Renal pelvis (tissue), 12 donors: ENCODE measurements at places on chromosomes 7 and 10. TPM values are rescaled to one million over a fixed set of nuclear protein-coding genes. Genes with fewer than 3 reads are reported as not detected.

DNA sequence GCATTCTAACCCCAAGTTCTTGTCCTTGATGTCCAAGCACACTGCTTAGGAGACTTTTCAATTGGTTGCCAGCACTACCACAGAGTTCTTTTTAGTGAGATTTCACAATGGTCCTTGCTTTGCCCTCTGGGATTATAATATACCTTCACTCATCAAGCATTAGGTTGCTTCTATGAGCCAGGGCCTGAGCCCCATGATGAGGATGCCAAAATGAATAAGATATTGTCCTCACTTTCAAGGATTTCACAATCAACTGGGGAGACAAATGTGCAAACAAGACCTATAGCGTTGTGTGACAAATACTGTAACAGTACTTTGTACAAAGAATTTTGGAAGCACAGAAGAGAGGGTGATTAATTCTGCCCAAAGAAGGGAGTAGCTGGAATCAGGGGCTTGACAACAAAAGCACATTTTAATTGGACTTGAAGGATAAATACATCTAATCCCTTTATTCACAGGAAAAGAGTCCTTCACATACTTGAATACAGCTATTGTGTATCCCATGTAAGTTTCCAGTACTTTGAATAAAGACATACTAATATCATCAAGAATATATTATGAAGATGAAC is 263.6 kb upstream of the LRRN3 start:
- no peak for DNase-seq

DNA sequence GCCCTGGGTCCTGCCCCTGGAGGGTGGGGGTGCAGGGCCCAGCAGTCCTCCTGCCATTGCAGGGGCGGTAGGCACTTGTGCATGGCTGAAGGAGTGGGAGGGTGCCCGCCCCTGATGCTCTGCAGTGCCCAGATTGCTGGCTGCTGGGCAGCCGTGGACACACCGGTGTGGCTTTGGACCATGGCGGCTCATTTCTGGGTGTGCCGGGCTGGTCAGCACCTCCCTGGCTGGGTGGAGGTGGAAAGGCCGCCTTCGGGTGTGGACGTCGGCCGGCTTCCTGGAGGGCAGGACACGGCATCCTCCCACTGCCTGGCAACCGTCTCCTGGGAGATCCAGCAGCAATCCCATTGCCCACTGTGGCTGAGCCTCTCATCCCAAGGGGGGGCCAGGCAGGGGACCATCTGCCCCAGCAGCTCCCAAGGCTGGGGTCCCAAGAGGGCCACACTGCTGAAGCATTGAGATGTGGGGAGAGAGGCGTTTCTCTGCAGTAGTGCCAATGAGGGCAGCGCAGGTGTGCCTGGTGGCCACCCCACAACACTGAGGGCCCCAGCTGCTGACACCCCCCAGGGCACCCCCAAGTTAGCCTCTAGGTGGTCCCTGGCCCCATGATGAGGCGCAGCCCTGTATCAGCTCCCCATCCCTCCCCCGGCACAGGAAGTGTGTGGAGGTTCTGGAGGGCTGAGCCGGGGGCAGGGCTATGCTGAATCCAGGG is 12.9 kb downstream of the TTYH3 start:
- DNase-seq = no peak

HMX2 gene
- 1.5 TPM for polyA plus RNA-seq

GRCh38 chr10:129839285-129840195 is 124.5 kb downstream of the EBF3 start:
- DNase-seq = no peak

AKR1C3 gene
- 60.5 TPM for polyA plus RNA-seq

DLX6 gene
- not detected for polyA plus RNA-seq

DNA sequence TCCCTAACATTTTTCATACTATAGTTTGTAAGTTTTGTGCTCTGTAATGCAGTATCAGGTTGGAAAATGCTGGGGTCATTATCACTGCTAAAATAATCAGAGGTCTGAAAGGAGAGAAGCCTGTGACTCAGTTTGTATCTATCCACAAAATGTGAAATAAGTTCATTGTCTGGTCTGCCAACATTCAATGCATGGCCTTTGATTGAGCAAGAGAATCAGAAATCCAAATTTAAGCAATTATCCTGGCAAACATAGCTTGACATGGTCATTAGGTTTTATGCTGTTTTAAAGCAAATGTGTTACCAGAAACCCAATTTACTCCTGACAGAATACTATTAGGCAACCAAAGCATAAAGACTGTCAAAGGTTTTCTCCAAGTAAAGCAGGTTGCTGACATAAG is 709.7 kb upstream of the SEMA3D start:
- no peak for DNase-seq

DNA sequence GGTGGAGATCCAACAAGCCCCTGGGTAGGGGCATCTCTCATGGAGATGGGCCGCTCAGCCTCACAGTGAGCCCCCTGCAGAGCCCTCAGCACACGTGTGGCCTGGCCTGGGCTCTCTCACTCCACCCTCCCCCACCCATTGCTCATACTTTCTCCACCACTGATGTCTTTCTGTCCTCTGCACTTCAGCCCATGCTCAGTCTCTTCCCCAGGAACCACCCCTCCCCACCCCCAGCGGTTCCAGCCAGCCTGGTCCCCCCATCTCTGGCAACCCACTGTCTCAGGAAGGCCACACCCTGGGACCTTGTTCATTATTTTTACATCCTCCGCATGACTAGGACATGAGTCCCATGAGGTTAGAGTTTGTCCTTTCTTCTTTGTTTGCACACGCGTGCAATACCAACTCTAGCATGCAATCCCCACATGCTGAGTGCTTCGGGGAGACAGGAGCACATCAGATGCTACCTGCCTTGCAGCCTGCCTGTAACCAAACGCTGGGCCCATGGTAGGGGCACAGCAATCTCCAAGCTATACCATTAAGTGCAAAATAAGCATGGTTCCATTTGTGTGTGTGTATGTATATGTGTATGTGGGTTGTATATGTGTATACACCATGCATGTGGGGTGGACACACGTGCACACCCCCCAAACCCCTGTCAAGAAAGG is 408.4 kb upstream of the FOXK1 start:
- no peak for DNase-seq

DNA sequence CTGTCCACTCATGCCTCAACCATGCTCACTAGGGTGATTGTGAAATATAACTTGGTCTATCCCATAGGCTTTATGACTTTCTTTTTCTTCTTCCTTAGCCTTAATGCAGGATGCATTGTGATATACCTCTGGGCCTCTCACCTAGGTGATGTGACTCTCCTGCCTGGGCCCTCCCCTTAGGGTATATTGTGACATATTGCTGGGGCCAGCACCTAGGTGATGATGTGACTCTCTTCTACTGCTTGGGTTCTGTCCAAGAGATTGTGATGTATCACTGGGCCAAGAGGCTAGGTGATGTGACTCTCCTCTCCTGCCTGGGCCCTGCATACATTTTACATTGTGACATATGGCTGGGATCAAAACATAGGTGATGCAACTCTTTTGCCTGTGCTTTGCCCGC is 14.7 kb upstream of the ZNF107 start:
- DNase-seq = no peak

DNA sequence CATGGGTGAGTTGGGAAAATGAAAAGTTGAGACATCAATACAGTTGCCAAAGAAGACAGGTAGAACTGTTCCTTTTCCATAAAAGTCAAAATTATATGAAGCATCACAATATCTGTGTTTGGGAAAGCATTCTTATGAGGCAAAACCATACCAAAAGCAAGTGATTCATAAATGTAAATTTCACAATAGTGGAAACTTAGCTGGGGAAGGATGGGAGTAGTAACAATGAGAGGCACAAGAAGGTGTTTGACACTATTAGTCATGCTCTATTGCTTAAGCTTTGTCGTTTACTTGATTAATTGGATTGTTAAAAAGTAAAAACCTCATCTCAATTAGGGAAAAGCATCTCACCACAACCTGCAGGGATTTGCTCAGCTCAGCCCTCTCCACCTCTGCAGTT is 240.2 kb downstream of the C7orf25 start:
- DNase-seq = no peak

SORCS1 gene
- 14.5 TPM for polyA plus RNA-seq

DNA sequence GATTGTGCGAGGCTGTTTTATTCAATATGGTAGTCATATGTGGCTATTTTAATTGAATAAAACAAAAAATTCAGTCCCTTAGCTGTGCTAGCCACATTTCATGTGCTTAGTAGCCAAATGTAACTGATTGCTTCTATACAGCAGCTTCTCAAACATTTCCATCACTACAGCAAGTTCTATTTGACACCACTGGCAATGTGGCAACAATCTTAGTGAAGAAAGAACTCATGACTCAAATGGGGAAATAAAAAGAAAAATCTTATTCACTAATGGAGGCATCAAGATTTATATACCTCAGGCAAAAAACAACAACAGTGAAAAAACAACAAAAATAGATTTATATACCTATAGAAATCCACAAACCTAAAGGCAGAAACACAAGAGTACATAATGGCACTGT is 17.9 kb downstream of the SEM1 start:
- no peak for DNase-seq

DNA sequence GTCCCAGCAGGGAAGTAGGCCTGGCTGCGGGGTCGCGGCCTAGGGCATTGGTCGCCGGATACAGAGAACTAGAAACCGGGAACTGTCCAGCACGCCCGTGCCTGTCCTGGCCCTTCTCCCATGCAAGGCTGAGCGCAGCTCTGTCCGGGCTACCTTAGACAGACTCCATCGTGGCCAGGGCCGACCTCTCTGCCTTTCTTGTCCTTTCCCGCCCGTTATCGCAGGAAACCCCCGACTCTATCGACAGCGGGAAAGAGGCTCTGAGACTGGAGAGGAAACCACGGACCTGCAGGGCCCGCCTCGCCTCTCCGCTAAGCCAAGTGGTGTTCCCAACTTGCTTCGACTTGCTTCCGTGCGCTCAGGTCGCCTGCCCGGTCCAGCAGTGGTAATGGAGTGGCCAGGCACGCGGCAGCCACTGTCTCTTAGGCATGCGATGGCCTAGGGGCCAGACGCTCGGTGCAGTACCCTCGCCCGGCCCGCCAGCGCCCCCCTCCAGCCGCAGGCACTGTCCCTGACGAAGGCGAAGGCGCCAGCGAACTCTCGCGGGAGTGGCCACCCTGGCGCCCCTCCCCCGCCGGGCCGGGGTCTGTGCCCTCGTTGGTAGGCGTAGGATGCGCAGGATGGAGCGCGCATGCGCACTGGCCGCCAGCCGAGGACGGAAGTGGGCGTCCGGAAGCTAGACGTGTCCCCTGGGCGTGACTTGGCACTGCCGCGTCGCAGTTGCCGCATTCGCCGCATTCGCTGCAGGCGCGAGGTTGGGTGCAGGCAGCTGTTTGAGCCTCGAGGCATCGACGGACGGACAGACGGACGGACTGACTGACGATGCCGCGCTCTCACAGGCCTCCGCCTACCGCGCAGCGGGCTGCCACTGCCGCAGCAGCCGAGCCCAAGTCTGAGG is 54.4 kb downstream of the MCMBP start:
- peak; percentile 86 for DNase-seq

DNA sequence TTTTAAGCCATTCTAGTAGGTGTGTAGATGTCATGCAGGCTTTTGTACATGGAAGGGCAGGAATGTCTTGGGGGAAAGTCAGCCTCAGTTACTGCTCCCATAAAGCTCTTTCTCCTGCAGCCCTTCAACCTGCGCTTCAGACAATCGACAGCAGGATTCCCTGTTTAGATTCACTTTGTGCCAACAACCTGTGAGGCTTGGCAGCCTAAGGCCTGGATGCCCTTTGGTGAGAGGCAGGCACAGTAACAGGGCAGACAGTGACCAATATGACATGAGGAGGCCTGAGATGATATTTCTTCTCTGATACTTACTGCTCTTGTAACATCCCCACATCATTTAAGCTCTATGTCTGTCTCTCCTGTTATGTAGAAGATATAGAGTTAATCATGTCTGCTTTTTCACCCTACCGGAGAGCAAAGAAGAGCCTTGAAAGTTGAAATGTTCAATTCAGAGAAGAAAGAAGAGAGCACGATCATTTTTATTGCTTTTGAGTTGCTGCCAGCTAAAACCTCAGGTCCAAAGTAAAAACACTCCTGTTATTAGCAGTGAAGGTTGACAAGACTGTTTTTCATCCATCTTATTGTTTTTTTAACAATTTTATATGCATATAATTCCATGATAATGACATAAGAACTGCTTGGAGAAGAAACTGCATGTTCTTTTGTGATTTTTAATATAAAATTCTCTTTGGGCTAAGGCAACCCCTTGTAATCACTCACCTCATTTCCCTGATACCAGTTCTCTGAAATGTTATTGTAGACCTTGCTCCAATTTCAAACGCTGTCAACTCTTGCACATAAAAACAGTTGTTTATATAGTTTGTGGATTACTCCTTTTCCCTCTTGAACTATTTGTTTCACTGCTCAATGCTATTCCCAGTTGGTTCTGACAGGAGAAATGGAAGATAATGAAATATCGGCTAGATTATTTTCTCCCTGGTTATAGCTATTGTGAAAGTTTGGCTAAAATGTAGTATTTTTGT is 140.9 kb downstream of the GALNT17 start:
- DNase-seq = peak; percentile 54

PRKG1 gene
- 10.7 TPM for polyA plus RNA-seq

DNA sequence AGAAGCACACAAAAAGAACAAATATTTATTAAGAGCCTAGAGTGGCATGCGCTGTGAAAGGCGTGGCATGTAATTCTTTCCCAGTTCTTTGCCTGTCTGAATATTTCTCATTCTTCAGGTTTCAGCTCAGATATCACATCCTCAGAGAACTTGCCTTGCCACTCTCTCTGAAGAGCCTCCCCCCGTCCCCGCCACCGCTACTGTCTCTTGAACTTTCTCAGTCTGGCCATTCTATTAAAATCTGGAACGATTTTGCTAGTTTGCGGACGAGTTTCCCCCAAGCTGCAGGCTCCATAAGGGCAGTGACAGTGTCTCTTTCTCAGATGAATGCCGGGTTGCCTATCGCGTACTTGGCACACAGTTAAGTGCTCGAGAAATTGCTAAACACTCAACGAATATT is 787 bp upstream of the PLEKHA1 start:
- DNase-seq = peak; percentile 26

- DNase-seq = peak; percentile 84
Measured at GRCh38 chr7:102279537-102280400, 6.9 kb upstream of the SH2B2 start.

INHBA gene
- 2.5 TPM for polyA plus RNA-seq

GRCh38 chr10:62626079-62626478 is 178.4 kb upstream of the ADO start:
- no peak for DNase-seq

DNA sequence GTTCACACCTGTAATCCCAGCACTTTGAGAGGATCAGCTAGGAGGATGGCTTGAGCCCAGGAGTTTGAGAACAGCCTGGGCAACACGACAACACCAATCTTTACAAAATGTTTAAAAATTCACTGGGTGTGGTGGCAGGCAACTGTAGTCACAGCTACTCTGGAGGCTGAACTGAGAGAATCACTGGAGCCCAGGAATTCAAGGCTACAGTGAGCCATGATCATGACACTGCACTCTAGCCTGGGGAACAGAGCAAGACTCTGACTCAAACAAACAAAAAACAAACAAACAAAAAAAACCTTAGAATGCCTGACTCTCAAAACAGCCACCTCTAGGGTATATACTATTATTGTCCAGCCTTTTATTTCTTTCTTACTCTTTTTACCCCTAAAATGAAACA is 56.5 kb upstream of the PAPSS2 start:
- no peak for DNase-seq

- DNase-seq = no peak
Measured at GRCh38 chr7:70000737-70001348, 402.6 kb downstream of the AUTS2 start.
